ENCODE measurements at places on chromosomes 6 and 20.

- peak; percentile 14 for DNase-seq
These were observed 65.4 kb upstream of the FBXL4 start for GRCh38 chr6:99013145-99013544.

DNA sequence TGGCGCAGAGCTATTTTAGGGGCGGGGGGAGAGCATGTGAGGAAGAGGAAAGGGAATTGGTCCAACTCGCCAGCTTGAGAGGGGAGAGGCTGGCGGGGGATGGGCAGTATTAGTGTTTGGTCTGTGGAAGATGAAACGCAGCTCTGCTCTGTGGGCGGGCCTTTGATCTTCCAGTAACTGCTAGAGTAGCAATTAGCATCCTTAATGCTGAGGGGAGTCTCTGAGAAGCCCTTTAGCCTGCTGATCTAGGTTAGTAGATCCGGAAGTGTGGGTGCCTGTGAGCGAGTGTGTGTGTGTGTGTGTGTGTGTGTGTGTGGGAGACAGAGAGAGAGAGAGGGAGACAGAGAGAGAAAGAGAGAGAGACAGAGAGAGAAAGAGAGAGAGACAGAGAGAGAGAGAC lies 117.2 kb upstream of the BACH2 start:
- DNase-seq, result no peak

DNA sequence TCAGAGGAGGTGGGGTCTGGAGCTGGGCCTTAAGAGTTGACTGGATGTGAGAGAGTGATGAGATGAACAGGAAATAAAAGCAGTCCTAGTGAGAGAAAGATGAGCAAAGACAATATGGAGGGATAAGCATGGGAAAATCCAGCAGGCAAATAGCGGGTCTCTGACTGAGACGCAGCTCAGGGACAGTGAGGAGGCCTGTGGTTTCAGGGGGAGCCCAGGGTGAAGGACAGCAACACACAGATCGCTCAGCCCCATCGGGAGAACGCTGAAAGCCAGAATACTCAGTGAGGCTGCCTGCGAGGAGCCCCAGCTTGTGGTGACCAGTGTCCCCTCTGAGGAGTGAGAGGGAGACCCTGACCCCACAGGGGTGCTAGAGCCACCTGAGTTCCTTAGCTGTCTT lies 16.8 kb upstream of the DCDC2 start:
- no peak for DNase-seq

DNA sequence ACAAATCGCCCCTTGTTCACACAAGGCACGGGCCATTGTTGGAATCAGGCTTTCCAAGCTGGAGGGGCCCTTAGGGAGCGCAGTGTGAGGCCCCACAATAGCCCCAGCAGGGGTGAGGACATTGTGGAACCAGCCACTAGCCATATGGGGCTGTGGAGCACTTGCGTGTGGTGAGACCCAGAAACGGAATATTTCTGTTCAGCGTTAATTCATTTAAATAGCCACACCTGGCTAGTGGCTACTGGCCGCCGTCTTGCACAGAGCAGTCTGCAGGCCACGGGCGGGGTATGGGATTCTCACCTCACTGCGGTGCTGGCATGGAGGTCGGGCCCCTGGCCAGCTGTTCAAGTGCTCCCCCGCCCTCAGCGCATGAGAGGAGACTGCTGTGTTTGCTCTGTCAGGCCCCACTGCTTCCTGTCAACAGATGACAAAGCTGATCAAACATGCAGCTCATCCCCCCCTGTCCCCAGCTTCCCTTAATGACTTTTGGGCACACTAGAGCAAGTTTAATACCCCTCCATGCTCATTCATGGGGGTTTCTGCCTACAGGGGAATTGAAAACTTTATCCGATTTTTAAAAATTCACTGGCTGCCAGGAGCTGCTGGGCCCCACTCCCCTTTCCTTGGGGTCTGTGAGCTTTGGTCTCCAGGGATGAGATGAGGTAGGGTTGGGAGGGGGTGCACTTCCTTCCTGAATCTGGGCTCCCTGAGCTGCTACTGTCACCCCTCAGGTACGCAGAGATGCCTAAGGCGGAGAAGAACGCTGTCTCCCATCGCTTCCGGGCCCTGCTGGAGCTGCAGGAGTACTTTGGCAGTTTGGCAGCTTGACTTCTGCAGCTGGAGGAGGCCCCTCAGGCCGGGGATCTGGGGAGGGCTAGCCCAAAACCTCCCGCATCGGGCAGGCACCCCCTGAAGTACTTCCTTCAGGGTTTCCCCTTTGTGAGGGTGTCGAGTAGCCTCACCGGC lies 13.6 kb downstream of the ITPA start:
- no peak for DNase-seq

GRCh38 chr20:25076731-25077609 lies 5.0 kb downstream of the VSX1 start:
- peak; percentile 79 for DNase-seq

- peak; percentile 31 for DNase-seq
These were observed 81.9 kb downstream of the TFAP2C start for GRCh38 chr20:56711018-56711417.

GRCh38 chr20:46261456-46262253 lies 46.6 kb downstream of the CDH22 start:
- no peak for DNase-seq

DNA sequence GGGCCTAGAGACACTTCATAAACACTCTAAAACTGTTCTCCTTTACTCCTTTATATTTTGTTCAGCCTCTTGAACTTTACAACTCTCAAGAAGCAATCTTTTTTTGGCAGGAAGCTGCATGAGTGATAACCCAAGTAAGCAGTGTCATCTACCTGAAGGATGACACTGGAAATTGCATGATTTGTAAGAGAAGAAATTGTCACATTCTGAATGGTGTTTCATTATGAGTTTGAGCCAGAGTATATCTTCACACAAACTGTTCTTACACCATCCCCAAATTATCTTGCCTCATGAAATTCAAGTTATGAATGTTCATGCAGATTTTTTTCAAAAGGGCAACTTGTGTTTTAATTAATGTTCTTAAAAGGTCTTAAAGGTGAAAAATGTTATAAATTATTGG lies 799.3 kb downstream of the TBC1D32 start:
- no peak for DNase-seq

- no peak for DNase-seq
These were observed 14.3 kb upstream of the MRAP2 start for GRCh38 chr6:84019141-84019841.

- DNase-seq, result no peak
These were observed 59.6 kb upstream of the ESR1 start for GRCh38 chr6:151747896-151748295.

GRCh38 chr20:32979201-32979998 lies 24.8 kb downstream of the SUN5 start:
- no peak for DNase-seq

GRCh38 chr6:170153436-170154319 lies 137.2 kb downstream of the DLL1 start:
- DNase-seq, result no peak

GRCh38 chr6:1365686-1366085 lies 23.7 kb upstream of the FOXF2 start:
- DNase-seq, result no peak

DNA sequence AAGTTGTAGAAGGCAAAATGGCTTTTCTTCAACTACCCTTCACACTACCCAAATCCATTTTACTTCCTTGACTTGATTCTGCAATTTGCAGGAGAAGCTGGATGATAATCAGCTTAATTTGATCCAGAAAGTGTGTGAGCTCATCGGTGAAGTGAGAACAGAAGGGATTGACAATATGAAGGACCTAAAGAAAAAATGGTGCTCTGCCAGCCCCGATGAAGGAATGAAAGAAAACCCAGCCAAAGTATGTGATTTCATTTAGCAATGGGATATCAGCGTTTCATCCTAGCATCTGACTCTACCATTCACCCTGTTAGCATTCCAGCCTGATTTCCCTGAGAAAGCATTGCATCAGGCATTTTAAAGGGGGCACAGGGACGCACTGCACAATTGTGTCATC lies 41.5 kb downstream of the CD164 start:
- no peak for DNase-seq

- DNase-seq, result no peak
These were observed 567 bp upstream of the SLC18B1 start for GRCh38 chr6:132798869-132799538.

GRCh38 chr6:44243345-44243744 lies 3.6 kb upstream of the HSP90AB1 start:
- DNase-seq, result no peak

GRCh38 chr20:36624068-36624943 lies 18.7 kb downstream of the RAB5IF start:
- DNase-seq, result no peak
